ENCODE measurements at places on chromosomes 2 and 18.
A peak's percentile ranks its signal among the peaks of the same experiment; 100 is the strongest.

GRCh38 chr2:98489486-98489885, 44.8 kb downstream of the INPP4A start:
- no peak for DNase-seq

DNA sequence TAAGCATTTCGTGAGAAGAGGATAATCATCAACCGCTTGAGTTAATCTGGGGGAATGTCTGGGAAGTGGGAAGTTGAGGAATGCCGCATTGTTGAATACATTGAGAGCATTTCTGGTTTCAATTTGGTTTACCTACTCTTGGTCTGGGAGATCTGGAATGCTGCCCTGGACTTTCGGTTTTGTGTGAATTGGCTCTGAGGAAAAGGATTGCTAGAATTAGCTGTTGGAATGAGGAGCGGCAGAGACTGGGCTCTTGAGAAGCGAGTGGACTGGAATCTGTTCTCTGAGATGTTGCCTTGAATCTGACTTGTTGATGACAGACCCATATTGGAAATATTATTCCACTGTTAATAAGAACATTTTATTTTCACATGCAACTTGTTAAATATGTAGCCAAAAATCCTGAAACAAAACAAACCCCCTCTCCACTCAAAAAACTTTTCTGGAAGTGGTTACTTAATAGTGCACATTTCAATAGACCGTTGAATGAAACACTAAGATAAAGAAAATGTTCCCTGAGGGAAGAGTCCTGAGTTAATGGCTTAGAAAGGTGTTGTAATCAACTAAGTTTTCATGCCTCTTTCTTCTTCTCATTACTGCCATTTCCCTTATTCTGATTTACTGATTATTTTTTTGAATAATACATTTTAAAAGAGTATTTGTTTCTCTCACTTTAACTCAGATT, 50.8 kb downstream of the PTPRM start:
- DNase-seq = no peak

- no peak for DNase-seq
Observed at GRCh38 chr2:127552336-127552735, 16.9 kb downstream of the MYO7B start.

- no peak for DNase-seq
Observed at GRCh38 chr2:38075507-38076151, at the start of gene CYP1B1. CYP1B1 (minus strand) TSS chr2:38076151; CDS start chr2:38075388, 763 bp downstream.

GRCh38 chr2:159066541-159067156, 98.2 kb downstream of the TANC1 start:
- DNase-seq = no peak

DNA sequence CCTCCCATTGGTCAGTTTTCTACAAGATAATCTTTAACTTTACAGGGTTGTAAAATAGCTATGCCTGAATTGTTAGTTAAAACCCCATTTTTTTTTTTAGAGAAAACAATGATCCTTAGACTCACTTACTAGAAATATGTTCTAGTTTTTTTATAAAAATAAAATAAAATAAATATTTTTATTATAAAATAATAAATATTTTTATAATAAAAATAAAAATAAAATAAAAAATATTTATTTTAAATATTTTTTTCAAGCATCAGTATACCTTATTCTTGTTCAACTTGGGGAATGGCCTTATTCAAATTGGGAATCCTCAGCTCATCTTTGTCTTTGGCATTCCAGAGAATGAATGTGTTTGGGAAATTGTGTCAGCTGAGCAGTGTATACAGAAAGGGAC, 20.8 kb upstream of the IL1RL1 start:
- no peak for DNase-seq

DNA sequence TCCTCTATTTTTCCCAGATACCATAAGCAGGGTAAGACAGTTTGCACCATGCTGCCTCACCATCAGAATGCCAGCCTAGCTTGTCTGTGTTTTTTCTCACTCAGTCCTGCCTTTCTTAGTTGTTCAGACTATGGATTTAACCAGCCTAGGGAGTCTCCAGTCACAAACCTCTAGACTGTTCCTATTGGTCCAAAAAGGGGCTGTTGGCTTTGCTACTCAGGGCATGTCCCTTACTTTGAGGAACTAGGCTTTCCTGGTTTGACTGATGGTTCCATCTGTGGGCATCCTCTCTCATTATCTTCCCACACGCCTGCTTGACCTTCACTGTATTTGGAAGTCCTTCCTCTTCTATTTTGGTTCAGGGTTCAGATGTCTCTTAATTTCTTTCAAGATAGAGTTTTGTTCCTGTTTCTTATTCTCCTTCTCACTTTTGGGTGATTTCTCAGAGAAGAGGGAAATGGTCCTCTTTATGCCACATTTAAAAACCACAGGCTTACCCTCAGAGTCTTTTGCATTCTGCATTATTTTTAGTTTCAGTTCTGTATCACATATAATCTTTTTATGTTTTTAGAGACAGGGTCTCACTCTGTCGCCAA, 31.3 kb upstream of the TMEM131 start:
- no peak for DNase-seq

DNA sequence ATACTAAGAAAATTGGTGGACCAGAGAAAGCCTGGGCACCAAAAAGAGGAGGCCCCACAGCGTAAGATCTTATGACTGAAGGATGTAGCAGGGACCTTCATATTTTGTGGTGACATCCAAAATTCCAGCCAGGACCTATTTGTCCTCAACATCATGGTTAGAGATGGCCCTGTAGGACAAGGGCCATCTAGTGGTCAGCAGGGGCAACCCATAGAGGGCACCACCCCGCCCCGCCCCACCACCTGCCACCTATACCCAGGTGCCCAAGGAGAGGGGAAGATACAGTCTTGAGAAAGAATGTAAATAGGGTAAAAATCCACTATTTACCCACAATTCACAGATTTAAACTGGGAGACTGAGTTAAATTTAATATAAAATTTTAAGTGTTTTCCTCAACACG, 59.6 kb upstream of the TMEM163 start:
- DNase-seq = no peak

DNA sequence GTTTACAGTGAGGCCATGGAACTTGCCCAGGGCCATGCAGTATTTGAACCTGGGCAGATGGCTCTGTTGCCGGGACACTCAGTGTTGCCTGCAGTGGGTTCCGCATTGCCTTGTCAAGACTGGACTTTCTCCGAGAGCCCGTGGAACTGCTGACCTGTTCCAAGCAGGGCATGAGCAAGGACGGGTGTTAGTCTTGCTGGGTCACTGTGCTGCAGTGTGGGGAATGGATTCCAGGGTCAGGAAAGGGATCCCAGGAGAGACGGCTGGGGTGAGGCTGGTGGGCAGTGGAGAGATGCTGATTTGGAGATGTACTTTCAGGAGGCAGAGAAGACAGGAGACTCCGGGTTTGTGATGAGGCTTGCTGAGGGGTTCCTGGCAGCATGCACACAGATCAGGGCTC, 348.7 kb upstream of the HS6ST1 start:
- DNase-seq = no peak

DNA sequence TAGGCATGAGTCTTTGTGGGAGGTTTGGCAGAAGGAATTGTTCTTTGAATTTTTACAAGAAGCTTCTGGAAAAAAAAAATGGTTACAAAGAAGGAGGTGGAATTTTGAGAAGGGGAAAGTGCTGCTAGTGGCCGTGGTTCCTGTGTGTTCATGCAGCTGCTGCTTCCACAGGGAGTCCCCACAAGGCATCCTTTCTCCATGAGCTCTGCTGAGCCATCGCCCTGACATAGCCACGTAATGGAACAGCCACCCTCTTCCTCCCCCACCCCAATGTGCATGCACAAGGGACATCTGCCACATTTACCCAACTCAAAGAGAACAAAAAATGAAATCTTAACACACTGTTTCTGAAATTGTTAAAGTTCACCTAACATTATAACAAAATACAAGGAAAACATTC, 529.7 kb downstream of the SATB2 start:
- DNase-seq = no peak

GRCh38 chr18:79934311-79935097, 16.9 kb downstream of the SLC66A2 start:
- peak; percentile 51 for DNase-seq

GRCh38 chr2:72198532-72199241, 51.0 kb upstream of the CYP26B1 start:
- no peak for DNase-seq

- no peak for DNase-seq
Observed at GRCh38 chr18:11310476-11311086, 161.2 kb upstream of the PIEZO2 start.

DNA sequence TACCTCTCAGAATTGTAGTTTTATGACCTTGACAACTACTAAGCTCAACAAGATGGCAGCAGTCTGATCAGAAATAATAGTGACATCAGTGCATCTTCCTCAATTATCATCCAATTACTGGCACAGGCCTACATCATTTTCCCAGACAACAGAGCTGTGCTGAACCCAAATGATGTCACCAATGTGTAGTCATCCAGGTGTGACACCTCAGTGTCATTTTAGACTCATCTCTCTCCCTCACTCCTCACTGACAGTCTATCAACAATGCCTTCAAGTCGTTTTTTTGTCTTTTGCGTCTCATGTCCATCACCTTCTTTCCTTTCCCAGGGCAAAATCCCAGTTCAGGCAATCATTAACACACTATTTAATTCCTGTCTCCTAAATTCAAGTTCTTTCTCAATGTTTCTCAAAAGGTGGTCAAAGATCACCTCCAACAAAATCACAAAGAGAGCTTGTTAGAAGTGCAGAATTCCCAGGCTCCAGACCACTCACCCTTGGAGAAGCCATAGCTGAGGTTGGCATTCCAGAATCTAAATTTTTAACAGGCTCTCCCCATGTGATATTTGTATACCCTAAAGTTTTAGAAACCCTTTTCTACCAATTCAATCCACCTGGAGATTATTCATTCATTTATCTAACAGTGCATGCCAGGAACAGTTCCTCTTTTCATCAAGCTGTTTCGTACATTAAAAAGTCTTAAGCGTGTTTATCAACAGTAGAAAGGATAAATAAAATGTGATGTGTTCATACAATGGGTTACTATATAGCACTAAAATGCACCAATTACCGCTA, 125.3 kb upstream of the KLF7 start:
- DNase-seq = no peak

GRCh38 chr2:64363848-64364247, 90.1 kb upstream of the LGALSL start:
- no peak for DNase-seq

- no peak for DNase-seq
Observed at GRCh38 chr18:68454511-68455228, 260.2 kb downstream of the TMX3 start.
